Endodermal cell (in vitro differentiated cells): ENCODE measurements at places on chromosomes 4 and X. TPM values are rescaled to one million over a fixed set of nuclear protein-coding genes. Genes with fewer than 3 reads are reported as not detected.

Gene MAGEC3
- total RNA-seq = 0.58 to 0.97 TPM in 2 of 3 replicates, not detected in the other

DNA sequence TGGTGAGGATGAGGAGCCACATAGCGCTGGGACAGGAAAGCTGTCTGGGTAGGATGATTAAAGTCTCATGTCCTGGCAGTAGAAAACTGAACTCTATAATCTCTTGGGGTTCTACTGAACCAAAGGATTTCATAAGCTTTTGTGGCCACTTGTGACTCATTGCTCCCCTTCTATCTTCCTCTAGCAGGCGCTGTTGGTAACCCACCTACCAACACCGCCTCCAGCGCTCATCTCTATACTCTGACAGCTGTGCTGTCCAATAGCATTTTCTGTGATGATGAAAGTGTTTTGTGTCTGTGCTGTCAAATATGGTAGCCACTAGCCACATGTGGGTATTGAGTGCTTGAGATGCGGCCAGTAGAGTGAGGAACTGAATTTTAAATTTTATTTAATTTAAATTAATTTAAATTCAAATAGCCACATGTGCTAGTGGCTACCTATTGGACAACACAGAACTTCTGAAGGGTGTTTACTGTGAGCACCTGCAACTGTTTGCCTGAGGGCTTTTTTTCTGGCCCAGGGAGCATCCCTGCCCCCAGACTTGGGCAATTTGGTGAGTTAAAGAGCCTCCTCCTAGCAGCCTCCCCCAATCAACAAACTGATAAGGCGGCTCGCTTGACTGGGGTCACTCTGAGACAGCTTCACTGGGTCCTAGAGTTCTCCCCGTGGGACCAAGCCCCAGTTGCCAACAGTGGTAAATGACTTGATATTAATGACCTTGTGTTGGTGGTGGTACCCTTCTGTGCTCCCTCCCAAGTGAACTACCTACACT lies 169.2 kb upstream of the ATP6AP2 start:
- no peaks in the 10 kb centered on the region for H3K4me1 ChIP-seq
- H3K4me3 ChIP-seq = no peak overlapping the region
- no peak overlapping the region for H3K27ac ChIP-seq
- DNase-seq = peak; percentile 64
- H3K36me3 ChIP-seq = no peaks in the 10 kb centered on the region

DNA sequence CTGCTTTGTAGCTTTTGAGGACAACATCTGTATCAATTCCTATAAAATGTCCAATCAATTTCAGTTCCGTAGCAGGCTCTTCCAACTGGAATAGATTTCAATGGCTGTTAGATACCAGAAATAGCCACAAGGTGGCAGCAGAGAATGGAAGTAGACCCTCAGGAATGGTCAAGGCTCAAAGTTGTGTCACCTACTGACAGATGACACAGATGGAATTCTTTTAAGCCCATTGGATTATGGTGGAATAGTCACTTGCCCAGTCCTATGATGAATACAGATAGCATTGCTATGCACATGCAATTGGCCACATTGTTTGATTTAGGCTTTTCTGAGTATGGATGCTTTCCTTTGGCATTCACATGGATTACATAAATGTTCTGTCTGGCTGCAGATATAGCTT lies 130.4 kb upstream of the RADX start:
- no peaks in the 10 kb centered on the region for H3K36me3 ChIP-seq
- H3K27ac ChIP-seq = no peak overlapping the region
- H3K27me3 ChIP-seq = peaks cover 6% of the 10 kb centered on the region
- peak; percentile 79 for DNase-seq
- H3K4me3 ChIP-seq = no peak overlapping the region

DNA sequence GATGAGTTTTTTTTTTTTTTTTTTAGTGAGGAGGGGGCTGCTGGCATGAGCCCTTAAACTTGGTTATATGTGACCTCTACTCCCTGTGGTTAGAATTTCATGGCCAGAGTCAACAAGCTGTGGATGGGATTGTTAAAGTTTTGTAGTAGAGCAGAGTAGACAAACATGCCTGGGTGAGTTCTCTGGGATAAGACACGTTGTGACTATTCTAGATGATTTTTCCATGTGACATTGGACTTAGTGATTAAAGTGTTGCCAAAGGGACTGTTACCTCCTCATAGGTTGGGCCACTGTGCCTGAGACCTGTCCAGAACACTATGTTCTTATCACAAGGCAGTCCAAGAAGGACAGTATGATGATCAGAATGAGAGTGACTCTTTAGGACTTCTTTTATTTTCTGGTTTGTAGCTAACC lies 28.8 kb upstream of the ALB start:
- H3K36me3 ChIP-seq = no peaks in the 10 kb centered on the region
- no peak overlapping the region for H3K4me3 ChIP-seq
- H3K27me3 ChIP-seq = no peaks in the 10 kb centered on the region
- H3K27ac ChIP-seq = no peak overlapping the region
- DNase-seq = no peak

DNA sequence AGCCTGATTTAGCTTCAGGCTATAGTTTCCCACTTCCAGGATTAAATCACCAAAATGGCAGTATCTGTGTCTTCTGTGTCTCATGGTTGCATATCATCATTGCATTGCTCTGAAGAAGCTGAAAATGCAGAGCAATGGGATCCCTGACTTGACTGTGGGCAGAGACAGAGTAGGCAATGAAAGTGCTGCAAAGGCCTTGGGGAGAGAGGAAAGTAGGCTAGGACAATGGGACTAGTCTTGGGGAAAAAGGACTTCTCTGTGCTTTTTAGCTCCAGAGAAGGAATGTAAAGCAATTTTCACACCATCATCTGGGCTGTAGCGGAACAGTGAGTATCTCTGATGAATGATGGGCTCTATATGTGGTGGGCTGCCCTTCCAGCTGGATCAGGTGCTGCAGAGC lies 202.5 kb downstream of the LDB2 start:
- no peak overlapping the region for H3K4me3 ChIP-seq
- DNase-seq = no peak
- H3K4me1 ChIP-seq = peaks cover 11% of the 10 kb centered on the region
- no peak overlapping the region for H3K27ac ChIP-seq

DNA sequence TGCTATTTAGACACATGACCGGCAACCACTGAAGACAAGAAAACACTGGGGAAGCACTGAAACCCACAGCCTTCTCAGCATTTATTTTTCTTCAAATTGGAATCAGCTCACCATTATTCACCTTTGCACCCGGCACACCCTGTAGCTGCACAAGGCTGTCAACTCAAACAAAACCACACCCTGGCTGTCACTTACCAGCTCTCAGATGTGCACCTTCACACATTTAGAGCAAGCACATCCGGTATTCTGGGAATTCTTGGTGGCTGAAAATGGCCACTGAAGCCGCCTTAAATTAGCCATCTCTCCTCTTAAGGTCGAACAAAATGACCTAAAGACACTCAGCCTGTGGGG lies 5.9 kb downstream of the ZFYVE28 start:
- no peaks in the 10 kb centered on the region for H3K4me1 ChIP-seq
- peaks cover 37% of the 10 kb centered on the region for H3K27me3 ChIP-seq
- H3K27ac ChIP-seq = no peak overlapping the region
- no peak for DNase-seq

- H3K36me3 ChIP-seq = no peaks in the 10 kb centered on the region
- DNase-seq = no peak
- H3K27ac ChIP-seq = no peak overlapping the region
- no peaks in the 10 kb centered on the region for H3K4me1 ChIP-seq
- no peak overlapping the region for H3K4me3 ChIP-seq
Observed at GRCh38 chr4:155608225-155608885, 58.3 kb upstream of the GUCY1A1 start.
